NCI-H2227 treated with DMSO at 0.1 percent for 48 hours (cell line): ENCODE measurements at places on chromosomes 1 and 21.
A peak's percentile ranks its signal among the peaks of the same experiment; 100 is the strongest.

GRCh38 chr1:31244326-31244725 is 4.6 kb upstream of the NKAIN1 start:
- no peak for DNase-seq

- DNase-seq = no peak
Measured at GRCh38 chr1:171666114-171666769, 13.8 kb upstream of the MYOC start.

DNA sequence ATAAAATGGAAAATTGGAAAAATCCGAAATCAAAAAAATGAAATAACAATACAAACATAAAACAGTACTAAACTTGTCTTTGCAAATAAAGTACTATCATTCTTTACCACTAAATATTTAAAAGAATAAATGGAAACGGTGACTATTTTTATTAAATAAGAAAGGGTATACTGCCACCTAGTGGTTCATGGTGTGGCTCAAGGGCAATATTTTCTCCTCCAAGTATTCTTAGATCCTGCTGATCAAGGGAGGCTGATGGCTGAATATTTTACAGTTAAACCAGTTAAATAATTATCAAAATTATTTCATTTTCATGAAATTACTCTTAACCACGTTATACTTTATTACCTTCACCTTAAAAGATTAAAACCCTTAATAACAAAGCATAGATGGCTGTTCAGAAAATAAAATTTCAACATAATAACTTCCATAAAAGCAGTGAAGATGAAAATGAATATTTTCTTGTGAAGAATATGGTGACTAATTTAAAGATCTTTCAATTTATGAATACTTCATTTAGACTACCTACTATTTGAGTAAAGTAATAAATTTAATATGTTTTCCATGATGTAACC is 1793.9 kb downstream of the NCAM2 start:
- DNase-seq = peak; percentile 83

GRCh38 chr1:178126741-178127185 is 32.9 kb downstream of the RASAL2 start:
- no peak for DNase-seq

- no peak for DNase-seq
Measured at GRCh38 chr1:171909711-171910110, 68.4 kb downstream of the DNM3 start.

DNA sequence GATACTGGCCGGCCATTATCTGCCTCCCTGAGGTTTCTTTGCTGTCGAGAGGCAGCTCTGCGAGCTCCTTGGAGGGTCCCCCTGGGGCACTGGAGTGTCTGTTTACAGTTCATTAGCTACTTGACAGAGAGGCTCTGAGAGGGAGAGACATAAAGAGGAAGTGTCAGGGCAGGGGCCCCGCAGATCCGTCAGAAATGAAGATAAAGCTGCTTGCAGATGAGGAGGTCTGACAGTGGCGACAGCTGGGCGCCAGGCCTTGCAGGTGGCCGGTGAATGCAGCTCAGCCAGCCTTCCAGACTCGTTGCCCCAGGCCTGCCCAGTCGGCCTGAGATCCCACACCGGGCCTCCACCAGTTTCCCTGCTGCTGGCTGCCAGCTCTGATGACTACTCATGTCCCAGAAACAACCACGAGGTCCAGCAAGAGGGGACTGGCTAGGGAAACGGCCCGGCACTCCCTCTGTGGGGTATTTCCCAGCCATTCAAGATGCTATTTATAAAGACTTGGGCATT is 84.7 kb downstream of the DISP3 start:
- DNase-seq = peak; percentile 91

DNA sequence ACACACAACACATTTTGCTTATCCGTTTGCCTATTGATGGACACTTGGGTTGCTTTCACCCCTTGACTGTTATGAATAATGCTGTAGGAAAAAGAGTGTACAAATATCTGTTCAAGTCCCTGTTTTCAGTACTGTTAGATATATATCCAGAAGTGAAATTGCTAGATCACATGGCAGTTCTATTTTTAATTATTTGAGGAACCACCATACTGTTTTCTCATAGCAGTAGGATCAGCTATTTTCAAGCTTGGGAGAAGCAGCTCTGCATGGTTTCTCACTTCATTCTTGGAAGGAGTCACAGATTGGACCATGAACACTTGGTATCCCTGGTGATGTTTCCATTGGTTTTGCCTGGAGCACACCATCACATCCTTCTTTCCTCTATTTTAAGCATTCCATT is 114.4 kb upstream of the ZP4 start:
- DNase-seq = no peak

DNA sequence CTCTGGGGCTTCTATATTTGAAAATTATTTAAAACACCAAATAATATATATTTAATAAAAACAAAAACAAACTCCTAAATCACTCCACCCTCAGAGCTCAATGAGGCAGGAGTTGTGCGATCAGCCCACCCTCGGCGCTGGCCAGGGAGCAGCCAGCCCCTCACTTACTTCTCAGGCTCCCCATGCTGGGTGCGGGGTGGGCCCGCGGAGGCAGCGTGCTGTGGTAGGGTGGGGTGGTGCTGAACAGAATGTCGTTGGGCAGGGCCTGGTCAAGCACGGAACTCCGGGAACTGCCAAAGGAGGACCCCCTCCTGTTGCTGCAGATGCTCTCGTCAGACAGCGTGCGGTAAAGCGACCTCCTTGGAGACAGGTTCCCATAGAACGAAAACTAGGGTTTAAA is 204.5 kb downstream of the SIPA1L2 start:
- DNase-seq = no peak

DNA sequence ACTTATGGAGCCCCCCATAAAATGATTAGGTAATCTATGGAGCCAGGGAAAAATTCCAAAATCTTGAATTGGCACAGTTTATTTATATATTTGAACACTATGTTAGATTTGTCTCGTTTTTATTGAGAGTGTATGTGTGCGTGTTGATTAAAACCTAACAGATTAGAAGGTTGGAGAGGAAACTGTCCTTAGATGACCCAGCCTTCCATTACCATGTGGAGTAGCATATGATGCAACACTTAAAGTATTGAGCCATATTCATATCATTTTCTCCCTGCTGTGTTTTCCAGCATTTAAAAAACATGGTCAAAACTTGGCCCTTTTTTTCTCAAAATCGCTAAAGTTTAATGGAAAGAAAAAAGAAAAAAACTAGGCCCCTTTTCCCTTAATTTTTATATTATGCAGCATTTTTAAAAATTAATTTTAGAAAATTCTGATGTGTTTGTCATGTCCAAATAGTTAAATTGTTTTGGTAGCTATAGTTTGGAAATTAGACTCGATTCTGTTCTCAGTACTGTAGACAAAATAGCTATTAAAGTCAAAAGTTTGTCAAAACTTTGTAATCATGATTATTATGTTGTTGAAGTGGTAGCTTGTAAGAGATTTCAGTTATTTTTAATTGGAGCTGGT is 2.3 kb downstream of the LRRC8D start:
- no peak for DNase-seq

DNA sequence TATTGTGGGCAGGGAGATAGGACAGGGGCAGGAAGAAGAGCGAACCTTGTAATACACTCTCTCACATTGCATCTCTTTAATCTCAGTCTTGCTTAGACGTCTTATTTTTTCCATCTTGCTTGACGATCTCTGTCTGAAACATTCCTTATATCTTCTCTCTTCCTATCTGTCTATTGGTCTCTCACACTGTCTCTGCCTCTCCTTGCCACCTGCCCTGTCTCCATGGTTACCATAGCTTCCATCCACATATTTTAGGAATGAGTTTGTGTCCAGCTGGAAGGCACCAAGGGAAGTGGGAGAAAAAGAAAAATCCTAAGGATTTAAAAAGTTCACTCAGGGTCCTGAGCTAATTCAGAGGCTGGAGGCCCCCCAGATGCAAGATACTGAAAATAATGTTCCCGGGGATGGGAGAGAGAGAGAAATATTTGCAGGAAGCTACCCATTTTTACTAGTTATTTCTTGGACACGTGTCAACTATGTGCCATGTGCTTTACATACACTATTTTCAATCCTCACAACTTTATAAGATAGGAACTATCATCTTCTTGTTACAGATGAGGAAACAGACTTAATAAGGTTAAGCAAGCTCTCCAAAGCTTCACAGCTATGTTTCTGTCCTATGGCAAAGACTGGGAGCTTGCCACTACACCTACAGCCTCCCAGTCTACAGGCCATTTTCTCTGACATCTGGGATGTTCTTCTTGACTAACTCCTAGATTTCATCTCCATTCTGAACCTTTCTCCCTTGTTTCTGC is 933 bp downstream of the ANKRD34A start:
- peak; percentile 20 for DNase-seq

- DNase-seq = no peak
Measured at GRCh38 chr1:85502171-85502570, 37.2 kb upstream of the DDAH1 start.

GRCh38 chr1:29196863-29197589 is 15.3 kb upstream of the SRSF4 start:
- DNase-seq = no peak

DNA sequence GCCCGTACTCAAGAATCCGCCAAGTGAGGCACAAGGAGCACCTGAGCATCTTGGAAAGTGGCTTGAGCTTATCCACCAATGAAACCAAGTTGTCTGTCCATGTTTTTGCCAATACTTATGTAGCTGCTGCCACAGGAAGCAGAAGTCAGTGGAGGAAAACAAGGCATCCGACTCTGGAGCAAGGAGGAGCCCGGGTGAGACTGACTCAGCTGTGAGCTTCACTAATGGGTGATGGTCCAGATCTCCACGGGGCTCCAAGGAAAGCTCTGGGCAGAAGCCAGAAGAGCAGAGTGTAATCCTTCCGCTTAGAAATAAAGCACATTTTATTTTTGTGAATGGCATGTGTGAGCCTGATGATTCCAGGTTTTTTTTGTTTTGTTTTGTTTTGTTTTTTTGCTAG is 12.3 kb upstream of the SSR2 start:
- DNase-seq = no peak

DNA sequence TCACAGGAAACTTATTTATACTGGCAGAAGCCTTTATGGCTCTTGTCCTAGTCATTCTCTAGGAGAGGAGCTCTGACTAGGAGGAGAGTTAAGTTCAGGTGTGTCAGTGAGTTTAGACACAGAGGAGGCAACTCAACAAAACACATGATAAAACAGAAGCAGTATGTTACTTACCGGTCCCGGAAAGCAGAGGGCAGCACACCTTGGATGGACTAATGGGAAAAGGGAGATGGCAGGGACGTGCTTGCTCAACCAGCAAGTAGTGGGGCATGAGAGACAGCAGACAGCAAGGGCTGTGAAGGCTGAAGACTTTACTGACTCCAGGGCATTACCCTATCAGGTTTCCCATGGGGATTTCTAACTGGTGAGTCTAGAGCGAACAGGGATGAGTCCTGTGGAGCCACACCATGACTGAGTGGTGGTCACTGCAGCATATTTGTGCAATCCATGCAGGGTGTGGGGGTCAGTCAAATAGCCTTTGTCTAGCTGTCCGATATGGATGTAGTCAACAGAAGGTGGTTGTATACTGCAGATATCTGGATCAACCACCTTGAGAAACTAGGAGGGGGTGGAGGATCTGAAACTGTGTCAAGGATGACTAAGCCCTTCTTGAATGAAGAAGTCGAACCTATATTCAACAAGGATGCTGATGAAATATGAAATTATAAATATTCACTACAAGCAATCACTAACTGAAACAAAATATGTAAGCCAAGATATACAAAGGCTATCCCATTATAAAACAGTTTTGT is 596.3 kb upstream of the CHRM3 start:
- DNase-seq = no peak

GRCh38 chr1:45216200-45216541 is 9.8 kb upstream of the ZSWIM5 start:
- no peak for DNase-seq

DNA sequence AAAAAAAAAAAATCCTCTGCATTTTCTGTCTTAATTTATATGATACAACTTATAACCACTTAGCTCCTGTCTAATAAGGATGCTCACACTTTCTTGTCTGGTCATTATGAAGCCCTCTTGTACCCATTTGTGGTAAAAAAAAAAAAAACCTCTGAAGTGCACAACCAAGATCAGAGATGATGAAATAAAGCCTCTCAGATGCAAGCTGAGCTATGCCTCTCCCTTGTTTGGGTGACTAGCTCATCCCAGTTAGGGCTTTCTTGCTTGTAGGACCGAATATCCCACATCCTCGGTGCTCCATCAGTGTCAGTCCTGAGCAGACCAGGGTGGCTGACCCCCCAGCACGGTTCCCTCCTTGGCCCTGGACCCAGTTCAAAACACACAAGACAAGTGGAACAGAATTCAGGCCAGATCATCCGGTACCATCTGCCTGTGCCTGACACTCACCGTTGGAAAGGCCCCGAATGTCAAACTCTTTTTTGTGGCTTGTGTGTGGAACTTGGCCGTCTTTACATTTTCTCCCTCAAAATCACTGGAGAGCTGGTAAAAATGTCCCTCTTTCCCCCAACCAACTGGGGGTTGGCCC is 6.3 kb upstream of the SELENON start:
- no peak for DNase-seq

DNA sequence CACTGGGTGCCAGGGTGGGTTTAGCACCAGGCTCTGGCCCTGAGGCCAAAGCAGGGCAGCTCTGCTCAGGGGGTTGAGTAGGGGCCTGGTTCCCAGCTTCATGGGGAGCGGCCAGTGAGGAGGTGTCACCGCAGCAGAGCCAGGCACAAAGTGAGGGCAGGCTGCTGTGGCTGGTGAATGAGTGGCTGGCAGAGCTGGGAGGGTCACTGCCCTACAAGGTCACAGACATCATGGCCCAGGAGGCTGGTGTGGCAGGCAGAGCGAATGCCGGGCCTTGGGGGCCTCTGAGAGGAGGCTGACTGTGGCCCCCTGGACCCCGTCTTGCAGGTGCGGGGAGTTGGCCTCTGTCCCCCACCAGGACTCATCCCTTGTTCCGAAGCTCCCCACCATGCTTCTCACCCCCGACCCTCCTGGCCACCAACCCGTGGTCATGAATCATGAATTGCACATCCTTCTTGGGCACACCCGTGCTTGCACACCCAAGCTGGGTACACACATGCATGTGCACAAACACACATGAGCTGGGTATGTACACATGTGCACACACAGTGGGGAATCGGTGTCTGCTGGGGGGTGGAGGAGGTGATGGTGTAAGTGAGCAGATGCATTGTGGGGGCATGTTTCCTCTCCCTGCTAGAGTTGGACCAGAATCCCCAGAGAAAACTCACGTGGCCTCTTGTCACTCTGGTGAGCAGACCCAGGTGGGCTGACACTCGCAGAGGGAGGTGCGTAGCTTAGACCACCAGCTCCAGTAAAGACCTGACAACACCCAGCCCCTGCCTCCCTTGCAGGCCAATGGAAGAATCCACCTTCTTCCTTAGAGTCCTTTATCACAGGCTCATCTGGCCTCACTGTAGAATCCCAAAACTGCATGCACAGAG is 4.8 kb upstream of the GNB1 start:
- no peak for DNase-seq

- no peak for DNase-seq
Measured at GRCh38 chr1:214187933-214188332, 93.0 kb upstream of the SMYD2 start.

- DNase-seq = no peak
Measured at GRCh38 chr1:66275083-66275482, 258.9 kb upstream of the SGIP1 start.

DNA sequence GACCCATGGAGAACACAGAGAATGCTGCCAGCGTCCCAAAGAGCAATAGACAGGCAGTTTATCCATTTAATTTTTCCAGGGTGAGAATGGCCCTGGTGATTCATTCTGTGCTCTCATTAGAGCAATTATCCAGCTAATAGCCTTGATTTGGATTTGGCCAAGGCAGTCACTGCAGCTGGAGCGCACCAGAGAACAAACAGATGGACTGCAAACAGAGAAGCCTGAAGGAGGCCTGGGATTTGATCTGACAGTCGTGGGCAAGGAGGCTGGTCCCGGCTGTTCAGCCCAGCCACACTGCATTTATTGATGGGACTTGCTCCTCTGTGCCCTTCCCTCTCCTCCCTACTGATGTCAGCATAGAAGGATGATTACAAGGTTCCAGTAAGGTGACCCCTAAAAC is 353.9 kb upstream of the C1orf174 start:
- DNase-seq = no peak
